Thyroid gland (tissue), 4 donors: ENCODE measurements at places on chromosomes 2 and 18. TPM values are rescaled to one million over a fixed set of nuclear protein-coding genes. Genes with fewer than 3 reads are reported as not detected.

- H3K4me3 ChIP-seq, result no peak overlapping the region
- H3K27me3 ChIP-seq, result no peaks in the 10 kb centered on the region
- no peak for DNase-seq
- no peaks in the 10 kb centered on the region for H3K36me3 ChIP-seq
- H3K4me1 ChIP-seq, result no peaks in the 10 kb centered on the region
These were observed 291.9 kb upstream of the SPRED2 start for GRCh38 chr2:65724336-65724735.

DNA sequence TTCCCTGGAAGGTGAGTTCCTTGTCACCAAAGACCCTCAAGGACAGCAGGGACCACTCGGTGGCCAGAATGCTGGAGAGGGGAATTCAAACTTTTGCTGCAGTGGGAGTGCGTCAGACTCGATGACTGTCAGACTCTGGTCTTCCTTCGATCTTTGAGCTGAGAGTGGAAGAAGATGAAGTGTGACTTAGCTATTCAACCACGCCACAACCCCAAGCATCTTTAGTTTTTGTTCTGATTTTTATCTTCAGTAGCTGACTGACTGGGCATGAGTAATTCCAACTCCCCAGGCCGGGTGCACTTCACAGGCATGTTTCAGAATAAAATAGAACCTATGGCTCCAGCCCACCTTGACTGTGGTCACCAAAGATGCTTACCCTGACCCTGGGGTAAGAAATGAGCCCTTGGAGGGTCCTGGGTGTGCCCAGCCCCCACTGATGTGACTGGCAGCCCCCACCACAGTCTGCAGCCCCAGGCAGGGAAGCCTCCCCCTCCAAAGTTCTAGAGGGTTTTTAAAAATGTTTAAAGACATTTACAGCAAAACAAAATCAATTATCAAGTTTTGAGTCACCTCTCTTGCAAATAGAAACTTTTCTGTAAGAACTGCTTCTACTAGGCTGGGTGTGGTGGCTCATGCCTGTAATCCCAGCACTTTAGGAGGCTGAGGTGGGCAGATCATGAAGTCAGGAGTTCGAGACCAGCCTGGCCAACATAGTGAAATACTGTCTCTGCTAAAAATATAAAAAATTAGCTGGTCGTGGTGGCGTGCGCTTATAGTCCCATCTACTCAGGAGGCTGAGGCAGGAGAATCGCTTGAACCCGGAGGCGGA lies 24.9 kb upstream of the YWHAQ start:
- no peak overlapping the region for H3K4me3 ChIP-seq
- no peaks in the 10 kb centered on the region for H3K27me3 ChIP-seq
- no peak overlapping the region for H3K27ac ChIP-seq
- no peaks in the 10 kb centered on the region for H3K4me1 ChIP-seq

GRCh38 chr2:33598561-33599174 lies 431 bp downstream of the FAM98A start:
- H3K4me3 ChIP-seq, result peak overlapping the region; percentile 89
- peak; percentile 55 for DNase-seq
- peak overlapping the region; percentile 69 for H3K27ac ChIP-seq
- H3K27me3 ChIP-seq, result no peaks in the 10 kb centered on the region
- H3K4me1 ChIP-seq, result peaks cover 15% of the 10 kb centered on the region
- no peaks in the 10 kb centered on the region for H3K36me3 ChIP-seq

- no peaks in the 10 kb centered on the region for H3K27me3 ChIP-seq
- peak; percentile 7 for DNase-seq
- no peak overlapping the region for H3K4me3 ChIP-seq
- H3K4me1 ChIP-seq, result no peaks in the 10 kb centered on the region
- no peak overlapping the region for H3K27ac ChIP-seq
- no peaks in the 10 kb centered on the region for H3K36me3 ChIP-seq
These were observed 224.8 kb upstream of the FN1 start for GRCh38 chr2:215660687-215661086.

DNA sequence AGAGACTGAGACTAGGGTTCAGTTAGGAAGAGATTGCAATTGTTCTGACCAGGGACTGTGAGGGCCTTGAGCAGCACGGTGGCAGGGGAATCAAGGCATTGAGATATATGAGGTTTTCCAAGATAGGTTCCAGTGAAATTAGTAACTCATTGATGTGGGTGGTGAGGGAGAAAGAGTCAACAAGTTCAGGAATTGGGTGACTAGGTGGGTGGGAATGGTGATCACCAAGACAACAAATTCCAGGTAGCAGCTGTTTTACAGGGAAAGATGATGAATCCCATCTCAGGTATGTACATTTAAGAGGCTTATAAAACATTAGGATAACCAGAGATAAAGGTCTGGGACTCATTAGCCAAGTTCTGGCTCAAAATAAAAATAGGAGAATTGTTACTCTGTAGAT lies 251.5 kb upstream of the MGAT5 start:
- H3K4me1 ChIP-seq, result no peaks in the 10 kb centered on the region
- H3K36me3 ChIP-seq, result no peaks in the 10 kb centered on the region
- H3K27ac ChIP-seq, result no peak overlapping the region

DNA sequence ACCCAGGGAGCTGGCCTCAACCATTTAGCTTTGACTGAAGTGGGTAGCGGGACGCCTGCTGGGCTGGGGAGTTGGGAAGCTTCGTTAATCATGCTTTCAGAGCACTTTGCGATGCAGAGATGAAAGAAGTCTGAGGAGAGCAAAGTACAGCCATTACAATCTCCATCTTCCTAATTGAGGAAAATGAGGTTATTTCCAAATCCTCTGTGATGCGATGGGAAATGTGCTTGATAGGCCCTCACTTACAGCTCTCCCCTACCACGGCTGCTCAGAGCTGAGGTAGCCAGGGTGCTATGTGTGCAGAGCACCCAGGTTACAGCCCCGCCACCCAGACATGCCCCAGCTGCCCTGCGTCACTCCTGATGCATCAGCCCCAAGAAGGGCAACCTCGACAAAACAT lies 326.5 kb upstream of the KLHL29 start:
- no peak overlapping the region for H3K4me3 ChIP-seq
- DNase-seq, result no peak
- H3K4me1 ChIP-seq, result no peaks in the 10 kb centered on the region
- H3K27me3 ChIP-seq, result no peaks in the 10 kb centered on the region
- H3K27ac ChIP-seq, result no peak overlapping the region

DNA sequence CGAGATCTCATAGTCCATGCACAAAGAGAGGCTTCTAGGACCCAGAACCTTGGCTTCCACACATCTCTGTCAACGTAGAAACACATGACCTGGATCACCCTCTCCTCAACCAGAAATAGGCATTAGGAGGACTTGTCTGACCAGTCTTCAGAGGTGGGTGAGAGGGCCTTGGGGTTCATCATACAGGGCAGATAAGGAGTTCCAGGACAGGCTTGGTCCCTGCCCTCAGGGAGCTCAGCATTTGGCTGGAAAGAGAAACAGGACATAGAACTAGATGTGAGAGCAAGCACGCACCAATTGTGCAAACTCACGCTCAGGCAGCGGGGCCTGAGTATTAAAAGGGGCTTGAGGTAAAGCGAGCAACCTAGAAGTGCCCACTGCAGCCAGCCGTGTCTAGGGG lies 28.6 kb upstream of the NOTO start:
- no peaks in the 10 kb centered on the region for H3K27me3 ChIP-seq
- no peak overlapping the region for H3K4me3 ChIP-seq
- no peak for DNase-seq

The ARHGEF4 gene
- 23.7 TPM for total RNA-seq

GRCh38 chr2:107111623-107112022 lies 225.7 kb upstream of the ST6GAL2 start:
- no peak for DNase-seq
- no peak overlapping the region for H3K4me3 ChIP-seq
- H3K36me3 ChIP-seq, result no peaks in the 10 kb centered on the region
- H3K27me3 ChIP-seq, result no peaks in the 10 kb centered on the region
- no peaks in the 10 kb centered on the region for H3K4me1 ChIP-seq

DNA sequence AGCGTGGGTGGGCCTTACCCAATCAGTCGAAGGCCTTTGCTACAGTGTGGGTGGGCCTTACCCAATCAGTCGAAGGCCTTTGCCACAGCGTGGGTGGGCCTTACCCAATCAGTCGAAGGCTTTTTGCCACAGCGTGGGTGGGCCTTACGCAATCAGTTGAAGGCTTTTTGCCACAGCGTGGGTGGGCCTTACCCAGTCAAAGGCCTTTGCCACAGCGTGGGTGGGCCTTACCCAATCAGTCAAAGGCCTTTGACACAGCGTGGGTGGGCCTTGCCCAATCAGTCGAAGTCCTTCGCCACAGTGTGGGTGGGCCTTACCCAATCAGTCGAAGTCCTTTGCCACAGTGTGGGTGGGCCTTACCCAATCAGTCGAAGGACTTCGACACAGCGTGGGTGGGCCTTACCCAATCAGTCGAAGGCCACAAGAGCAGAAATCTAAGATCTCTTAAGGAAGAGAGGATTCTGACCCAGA lies 16.3 kb upstream of the GAL3ST2 start:
- H3K27ac ChIP-seq, result no peak overlapping the region
- H3K27me3 ChIP-seq, result no peaks in the 10 kb centered on the region
- no peak overlapping the region for H3K4me3 ChIP-seq
- H3K4me1 ChIP-seq, result no peaks in the 10 kb centered on the region
- no peak for DNase-seq

- no peaks in the 10 kb centered on the region for H3K27me3 ChIP-seq
- H3K27ac ChIP-seq, result peak overlapping the region; percentile 17
- no peaks in the 10 kb centered on the region for H3K36me3 ChIP-seq
- H3K4me3 ChIP-seq, result no peak overlapping the region
- H3K4me1 ChIP-seq, result peaks cover 17% of the 10 kb centered on the region
These were observed 81.5 kb downstream of the NRP2 start for GRCh38 chr2:205763708-205764211.

The EML6 gene
- total RNA-seq, result 5.6 TPM

DNA sequence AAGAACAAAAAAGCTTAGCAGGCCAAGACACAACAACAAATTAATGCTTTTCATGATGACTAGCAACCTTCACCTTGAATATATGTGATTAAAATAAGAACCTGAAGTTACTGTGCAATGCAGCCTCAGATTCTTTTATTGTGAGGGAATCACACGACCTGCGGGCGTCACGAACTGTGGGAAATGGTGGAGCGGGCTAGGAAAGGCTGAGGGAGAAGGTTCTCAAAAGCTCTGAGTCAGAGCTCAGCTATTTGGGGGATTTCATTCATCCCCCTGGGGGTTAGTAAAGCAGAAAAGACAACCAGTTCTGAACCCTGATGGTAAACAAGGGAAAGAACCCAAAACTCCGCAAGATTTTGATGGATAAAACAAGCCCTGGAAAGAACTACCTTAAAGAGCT lies 89.3 kb upstream of the NCKAP5 start:
- no peak overlapping the region for H3K4me3 ChIP-seq
- no peaks in the 10 kb centered on the region for H3K27me3 ChIP-seq
- DNase-seq, result no peak
- H3K27ac ChIP-seq, result no peak overlapping the region

- no peak overlapping the region for H3K27ac ChIP-seq
- H3K4me3 ChIP-seq, result no peak overlapping the region
- DNase-seq, result no peak
- H3K36me3 ChIP-seq, result no peaks in the 10 kb centered on the region
- H3K27me3 ChIP-seq, result no peaks in the 10 kb centered on the region
- H3K4me1 ChIP-seq, result peaks cover 16% of the 10 kb centered on the region
These were observed 6.7 kb downstream of the PELI1 start for GRCh38 chr2:64137567-64137966.

DNA sequence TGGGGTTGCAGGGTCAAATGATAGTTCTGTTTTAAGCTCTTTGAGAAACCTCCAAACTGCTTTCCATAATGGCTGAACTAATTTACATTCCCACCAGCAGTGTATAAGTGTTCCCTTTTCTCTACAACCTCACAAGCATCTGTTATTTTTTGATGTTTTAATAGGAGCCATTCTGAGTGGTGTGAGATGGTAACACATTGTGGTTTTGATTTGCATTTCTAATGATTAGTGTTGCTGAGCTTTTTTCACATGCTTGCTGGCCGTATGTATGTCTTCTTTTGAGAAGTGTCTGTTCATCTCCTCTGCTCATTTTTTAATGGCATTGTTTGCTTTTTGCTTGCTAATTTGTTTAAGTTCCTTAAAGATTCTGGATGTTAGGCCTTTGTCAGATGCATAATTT lies 107.7 kb downstream of the PDE11A start:
- H3K4me1 ChIP-seq, result no peaks in the 10 kb centered on the region
- H3K36me3 ChIP-seq, result no peaks in the 10 kb centered on the region
- DNase-seq, result no peak
- H3K27me3 ChIP-seq, result no peaks in the 10 kb centered on the region
- no peak overlapping the region for H3K27ac ChIP-seq

The SPHKAP gene
- 1.5 TPM for total RNA-seq

DNA sequence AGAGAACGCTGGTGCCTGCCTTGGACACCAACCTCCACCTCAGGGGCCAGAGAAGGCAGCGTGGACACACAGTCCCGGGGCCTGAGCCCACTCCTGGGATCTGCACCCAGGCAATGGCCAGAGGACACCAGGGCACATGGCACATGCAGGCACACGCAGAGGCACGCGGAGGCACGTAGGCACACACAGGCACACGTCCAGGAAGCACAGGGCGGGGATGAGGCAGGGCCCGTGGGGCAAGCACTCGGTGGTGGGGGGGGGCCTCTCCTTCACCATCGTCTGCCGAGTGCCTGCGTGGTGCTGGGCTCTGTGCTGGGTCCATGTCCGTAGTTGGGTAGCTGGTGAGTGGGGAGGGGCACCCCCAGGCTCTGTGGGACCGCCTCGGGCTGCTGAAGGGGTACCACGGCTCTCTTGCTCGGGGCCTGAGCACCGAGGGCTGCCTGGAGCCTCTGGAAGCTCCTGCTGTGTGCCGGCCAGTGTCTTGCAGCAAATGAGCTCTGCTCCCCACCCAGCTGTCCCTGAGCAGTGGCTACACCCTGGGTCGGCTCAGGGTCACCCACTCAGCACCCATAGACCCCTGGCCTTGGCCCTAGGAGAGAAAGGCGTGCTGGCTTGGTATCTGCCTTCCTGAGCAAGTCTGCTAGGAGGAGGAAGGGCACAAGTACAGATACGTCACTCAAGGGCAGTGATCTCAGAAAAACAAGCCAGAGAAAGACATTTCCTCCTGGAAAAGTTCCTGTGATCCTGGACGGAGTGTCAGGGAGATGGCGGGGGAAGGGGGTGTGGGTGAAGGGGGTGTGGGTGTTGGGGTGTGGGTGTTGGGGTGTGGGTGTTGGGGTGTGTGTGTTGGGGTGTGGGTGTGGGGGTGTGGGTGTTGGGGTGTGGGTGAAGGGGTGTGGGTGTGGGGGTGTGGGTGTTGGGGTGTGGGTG lies 26.4 kb downstream of the RTP5 start:
- no peaks in the 10 kb centered on the region for H3K36me3 ChIP-seq
- peaks cover 66% of the 10 kb centered on the region for H3K4me1 ChIP-seq
- no peak overlapping the region for H3K4me3 ChIP-seq
- DNase-seq, result peak; percentile 27

The G6PC2 gene
- not detected for total RNA-seq

GRCh38 chr2:159853101-159853500 lies 55.1 kb upstream of the CD302 start:
- no peak for DNase-seq
- no peaks in the 10 kb centered on the region for H3K27me3 ChIP-seq
- no peaks in the 10 kb centered on the region for H3K4me1 ChIP-seq
- no peak overlapping the region for H3K27ac ChIP-seq
- H3K4me3 ChIP-seq, result no peak overlapping the region

DNA sequence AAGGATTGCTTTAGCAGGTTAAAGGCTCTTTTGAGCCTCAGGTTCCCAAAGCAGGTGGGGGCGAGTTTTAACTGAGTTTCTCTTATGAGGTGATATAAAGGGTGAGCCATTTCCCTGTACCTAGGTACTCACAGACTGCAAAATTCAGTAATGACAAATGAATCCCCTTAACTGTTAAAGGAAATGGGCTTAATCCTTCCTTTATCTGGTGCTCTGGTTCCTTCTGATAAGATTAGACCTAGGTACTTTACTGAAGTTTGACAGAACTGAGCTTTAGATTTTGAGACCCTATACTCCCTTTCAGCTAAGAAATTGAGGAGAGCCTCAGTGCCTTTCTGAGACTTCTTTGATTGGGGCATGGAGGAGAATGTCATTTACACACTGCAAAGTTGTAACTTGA lies 42.6 kb downstream of the STK17B start:
- no peak overlapping the region for H3K27ac ChIP-seq
- no peaks in the 10 kb centered on the region for H3K4me1 ChIP-seq
- H3K36me3 ChIP-seq, result no peaks in the 10 kb centered on the region
- no peaks in the 10 kb centered on the region for H3K27me3 ChIP-seq
- H3K4me3 ChIP-seq, result no peak overlapping the region
